Activated T-helper 9 cell treated with anti-CD3 and anti-CD28 coated beads, Interleukin-2, amount 50 U/mL, for 16 hours (primary cell): ENCODE measurements at places on chromosomes 12 and 14.
A peak's percentile ranks its signal among the peaks of the same experiment; 100 is the strongest.

DNA sequence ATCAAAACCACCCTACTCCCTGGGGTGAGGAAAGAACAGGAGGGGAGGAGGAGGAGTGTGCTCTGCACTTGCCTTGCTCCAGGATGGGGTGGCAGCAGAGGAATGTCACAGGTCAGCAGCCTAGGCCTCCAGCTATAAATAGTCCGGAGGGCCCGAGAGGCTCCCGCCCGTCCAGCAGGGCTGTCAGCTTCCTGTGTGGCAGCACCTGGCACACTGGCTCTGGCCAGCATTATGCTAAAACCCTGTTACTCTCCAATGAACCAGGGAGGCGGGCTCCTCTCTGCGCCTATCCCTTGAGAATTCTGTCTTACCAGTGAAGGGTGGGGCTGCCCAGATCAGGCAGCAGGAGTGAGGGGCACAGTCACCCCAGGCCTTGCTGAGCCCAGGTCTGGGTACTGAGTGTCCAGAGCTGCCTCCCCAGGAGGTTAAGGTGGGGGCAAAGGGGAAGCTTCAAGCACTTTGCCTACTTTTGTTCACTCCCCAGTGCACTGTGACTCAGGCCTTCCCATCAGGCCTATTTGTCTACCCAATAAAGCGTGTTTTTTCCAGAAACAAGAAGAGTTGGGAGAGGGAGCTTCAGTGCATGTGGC, 1.2 kb upstream of the COX14 start:
- DNase-seq, result no peak

DNA sequence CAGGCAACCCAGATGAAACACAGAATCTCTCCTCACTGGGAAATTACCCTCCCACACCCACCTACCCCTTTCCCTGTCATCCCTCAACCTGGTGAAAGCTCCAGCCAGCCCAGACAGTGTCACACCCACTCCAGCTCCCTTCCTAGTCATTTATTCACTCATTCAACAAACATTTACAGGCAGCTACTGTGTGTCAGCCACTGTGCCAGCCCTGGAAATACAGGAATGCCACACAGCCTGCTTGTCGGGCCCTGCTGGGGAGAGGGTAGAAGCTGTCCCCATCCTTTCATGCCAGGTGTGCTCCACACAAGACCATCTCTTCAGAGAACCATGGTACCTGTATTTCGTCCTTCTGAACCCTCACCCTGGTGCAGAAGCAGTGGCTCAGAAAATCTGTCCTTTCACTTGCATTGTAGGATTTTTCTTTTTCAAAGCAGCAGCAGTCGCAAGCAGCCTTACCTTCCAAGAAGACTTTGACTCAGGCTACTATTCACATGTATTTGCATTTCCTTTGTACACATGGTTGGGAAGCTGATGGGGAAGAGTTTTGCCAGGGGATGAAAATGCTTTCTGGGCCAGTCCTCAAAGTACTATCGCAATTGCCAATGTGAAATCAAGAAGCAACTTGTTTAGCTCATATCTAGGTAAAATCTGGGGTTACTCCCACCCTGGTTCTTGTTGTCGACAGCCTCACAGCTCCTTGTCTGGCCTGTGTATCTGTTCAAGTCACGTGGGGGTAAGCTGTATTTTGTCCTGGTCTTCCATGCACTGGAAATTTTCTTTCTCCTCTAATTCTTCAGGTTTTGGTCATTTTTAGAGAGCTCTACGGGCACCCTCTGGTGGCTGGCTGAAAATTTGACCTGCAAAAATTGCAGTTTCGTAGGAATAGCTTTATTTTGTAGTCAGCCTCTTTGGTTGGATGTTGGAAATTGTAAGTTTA, 147.4 kb upstream of the EGLN3 start:
- no peak for DNase-seq

DNA sequence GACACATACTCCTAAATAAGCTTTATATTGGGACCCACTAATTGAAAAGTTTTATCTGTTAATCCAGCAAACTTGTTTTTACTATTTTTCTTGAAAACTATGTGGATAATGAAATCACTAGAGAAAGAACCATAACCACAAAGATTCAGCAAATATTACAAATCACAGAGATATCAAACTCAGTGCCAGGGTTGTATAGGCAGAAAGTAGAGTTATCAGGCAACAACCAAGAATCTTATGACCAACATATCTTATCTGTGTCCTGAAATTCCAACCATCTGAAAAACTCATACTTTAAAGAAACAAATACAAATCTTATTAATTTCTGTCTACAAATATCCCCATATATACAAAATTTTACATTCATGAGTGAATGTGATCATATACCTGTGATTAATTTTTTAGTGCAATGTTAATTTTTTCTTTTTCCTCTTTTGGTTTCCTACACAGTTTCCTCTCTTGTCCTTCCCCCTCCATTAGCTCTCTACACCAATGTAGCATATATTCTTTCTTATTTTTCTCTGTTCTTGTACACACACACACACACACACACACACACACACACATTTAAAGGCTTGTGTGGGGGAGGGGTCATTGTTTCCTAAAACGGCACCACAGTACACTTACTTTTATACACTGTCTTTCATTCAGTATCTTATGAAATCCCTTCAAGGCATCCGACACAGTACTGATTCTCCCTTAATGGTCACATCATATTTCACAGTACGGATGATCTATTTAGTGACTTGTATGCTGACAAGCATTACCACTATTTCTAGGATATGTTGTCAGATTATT, 18.6 kb downstream of the AMN1 start:
- DNase-seq, result no peak

DNA sequence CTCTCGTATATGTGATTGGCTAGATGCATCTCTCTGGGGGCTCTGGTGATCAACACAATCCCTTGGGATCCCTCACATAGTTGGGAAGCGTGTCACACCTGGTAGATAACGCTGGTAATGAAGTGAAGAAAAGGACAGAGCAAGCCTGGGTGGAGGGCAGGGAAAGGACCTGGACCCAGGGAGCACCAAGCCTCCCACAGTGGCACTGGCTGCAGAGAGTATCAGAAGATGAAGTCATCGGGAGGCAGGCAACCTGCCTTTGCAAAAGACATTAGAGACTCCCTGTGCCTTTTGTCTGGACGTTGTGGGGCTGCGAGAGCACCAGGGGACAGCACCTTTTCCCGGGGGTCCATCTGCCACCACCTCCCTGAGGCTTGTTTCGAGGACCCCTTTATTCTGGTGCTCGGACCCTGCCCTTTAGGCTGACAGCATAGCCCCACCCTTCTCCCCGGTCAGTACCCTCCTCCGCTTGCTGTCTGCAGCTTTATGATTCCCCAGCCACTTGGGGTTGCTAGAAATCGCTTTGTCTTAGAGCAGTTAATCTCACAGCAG, 116.4 kb downstream of the EML1 start:
- no peak for DNase-seq

DNA sequence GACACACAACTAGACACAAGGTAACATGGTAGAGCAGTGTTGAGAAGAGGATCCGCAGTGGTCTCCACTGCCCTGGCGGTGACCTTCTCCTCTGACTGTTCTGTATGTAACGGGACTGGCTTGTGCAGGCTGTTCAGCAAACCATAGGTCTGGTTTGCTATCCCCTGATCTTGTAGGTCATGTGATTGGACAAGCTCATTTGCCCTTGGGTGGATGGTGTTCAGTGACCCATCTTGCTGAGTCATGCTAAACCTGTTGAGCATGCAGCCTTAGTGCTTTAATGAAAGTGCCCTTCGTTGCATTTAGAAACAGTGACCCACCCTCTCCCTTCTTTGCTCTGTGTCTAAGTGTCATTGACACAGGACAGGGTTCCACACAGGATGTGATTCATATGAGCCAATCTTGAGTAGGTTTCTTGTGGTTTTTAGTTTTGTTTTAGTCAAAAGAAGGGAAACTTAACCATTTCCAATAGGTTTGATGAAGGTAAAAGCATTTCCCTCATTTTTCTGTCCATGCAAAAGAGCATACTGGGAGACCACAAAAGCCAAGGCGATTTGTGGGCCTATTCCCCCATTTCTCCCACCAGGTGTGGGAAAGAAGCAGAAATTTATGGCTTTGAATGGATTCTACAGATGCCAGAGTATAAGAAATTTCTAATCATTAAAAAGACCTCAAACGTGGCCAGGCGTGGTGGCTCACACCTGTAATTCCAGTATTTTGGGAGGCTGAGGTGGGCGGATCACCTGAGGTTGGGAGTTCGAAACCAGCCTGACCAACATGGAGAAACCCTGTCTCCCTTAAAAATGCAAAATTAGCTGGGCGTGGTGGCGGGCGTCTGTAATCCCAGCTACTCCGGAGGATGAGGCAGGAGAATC, 32.6 kb upstream of the HIF1A start:
- DNase-seq, result peak; percentile 22

GRCh38 chr12:63151623-63152320, 771 bp upstream of the AVPR1A start:
- DNase-seq, result no peak

DNA sequence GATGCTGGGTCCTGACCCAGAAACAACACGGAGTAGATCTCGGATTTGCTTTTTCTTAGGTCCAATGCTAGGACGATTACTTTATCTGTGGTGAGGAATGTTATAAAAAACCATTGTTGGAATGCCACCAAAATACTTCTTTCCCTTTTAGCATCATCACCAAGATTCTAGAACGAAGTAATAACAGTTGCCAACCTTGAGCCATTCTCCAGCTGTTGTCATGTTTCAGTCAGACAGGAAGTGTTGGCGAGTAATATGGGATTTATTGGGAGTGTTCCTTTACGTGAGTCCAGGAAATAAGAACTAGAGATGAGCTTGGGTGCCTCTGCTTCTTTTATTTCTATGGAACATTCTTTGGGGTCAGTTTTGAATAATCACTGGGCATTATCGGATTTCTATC, 892.9 kb downstream of the DIO2 start:
- DNase-seq, result no peak

- DNase-seq, result no peak
Observed at GRCh38 chr12:110137786-110138185, 13.6 kb downstream of the IFT81 start.

DNA sequence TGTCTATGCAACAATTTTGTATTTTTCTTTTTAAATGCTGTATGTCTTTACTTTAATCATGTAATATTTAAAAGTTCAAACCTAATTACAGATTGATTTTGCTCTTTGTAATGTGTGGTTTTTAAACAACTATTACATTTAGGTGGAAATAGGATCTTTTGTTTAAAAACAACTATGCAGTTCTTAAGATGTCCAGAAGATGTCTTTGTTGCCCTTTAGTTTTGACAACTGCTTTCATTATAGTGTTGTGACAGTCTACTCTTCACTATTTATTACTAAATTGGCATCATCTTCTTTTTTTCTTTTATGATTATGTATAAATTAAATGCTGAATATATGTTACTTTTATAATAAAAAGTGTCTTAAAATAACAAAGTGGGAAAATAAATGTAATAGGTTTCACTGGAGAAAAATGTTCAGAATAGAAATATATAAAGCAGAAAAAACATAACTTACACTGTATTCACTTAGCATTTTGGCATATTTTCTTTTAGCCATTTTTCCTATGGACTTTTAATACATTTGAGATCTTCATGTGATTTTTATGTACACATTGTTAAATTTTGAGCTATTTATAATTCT, 27.1 kb upstream of the PCNX4 start:
- DNase-seq, result no peak

- DNase-seq, result no peak
Observed at GRCh38 chr12:3045989-3046388, 31.2 kb upstream of the TSPAN9 start.

DNA sequence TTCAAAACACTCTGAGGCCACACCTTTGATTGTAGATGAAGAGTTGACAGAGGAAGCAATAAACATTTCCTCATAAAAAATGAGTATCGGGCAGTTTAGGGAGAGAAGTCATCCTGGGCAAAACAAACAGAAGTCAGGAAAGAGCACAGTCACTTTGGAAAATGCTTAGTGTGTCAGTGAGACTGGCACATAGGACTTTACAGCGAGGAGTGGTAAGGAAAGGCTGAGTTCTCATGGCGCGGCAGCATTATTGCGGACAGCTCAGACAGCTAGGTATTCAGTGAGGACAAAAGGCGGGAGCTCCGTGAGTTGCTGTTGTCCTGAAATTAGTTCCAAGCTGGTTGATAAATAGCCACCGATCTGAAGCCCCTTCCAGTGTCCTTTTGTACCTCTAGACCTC, 229.9 kb downstream of the SNAPC1 start:
- no peak for DNase-seq

DNA sequence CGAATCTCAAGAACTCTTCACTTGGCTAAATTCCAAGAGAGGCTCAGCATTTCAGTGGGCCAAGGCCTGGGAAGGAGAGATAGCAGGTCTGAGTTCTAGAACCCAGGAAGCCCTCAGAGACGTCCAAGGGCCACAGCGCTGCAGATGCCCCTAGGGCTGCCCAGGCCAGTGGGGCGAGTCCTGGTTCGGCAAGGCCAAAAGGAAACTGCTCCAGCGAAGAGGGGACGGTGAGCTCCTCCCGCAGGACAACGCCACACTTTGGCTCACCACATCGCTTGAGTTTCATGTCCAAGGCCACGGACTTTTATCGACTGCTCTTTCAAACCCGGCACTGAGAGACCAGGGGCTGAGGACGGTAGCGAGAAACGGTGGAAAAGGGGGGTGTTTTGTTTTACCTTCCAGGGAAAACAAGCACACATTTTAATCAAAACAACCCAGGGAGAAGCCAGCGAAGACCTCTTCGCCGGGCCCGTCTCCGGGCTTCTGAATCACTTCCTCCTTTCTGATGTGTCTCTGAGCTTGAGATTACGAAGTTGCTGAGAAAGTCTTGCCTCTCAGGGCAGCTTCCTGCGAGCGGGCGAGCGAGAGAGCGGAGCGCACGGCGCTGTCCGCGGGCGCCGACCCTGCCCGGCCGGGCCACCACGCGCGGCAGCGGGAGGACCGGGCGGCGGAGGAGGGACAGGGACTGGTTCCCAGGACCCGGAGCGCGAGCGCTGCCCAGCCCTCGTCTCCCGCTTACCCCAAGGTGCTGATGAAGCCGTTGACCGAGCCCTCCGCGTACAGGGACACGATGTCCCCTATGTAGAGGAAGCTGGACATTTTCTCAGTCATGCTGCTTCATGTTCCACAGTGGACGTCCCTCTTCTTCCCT, 808 bp downstream of the ITPR2 start:
- peak; percentile 45 for DNase-seq

- DNase-seq, result no peak
Observed at GRCh38 chr12:6279256-6279628, 31.2 kb upstream of the PLEKHG6 start.

DNA sequence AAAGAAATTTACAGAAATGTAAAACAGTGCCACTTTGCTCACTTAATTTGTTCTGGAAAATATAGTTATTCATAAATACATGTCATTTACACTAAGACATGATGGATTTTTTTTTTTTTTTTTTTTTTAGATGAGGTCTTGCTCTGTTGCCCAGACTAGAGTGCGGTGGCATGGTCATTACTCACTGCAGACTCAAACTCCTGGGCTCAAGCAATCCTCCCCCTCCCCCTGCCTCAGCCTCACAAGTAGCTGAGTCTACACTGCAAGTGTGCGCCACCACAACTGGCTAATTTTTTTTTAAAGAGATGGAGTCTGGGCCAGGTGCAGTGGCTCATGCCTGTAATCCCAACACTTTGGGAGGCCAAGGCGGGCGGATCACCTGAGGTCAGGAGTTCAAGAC, 101.2 kb downstream of the PPP2R5C start:
- no peak for DNase-seq

DNA sequence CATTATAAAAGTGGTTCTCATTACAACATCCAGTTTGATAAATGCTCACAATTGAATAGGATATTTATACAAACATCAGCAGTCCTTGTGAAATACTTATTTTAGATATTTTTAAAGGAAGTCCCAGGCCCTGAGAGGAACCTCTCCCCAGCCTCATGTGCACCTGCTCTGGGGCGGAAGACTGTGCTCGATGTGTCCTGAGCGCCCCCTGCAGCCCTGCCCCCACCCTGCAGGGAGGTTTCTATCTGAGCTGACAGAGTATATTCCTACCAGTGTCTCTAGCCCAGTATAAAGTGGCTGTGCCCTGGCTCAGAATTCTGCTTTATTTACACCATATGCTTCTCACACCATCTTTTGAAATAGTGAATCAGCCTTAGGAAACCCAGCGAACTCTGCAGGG, 1349.1 kb downstream of the TMEM121 start:
- DNase-seq, result peak; percentile 15
